ENCODE measurements at places on chromosomes 7 and 10.
A peak's percentile ranks its signal among the peaks of the same experiment; 100 is the strongest.

- DNase-seq = no peak
These were observed 327.7 kb downstream of the GPR158 start for GRCh38 chr10:25502453-25502852.

DNA sequence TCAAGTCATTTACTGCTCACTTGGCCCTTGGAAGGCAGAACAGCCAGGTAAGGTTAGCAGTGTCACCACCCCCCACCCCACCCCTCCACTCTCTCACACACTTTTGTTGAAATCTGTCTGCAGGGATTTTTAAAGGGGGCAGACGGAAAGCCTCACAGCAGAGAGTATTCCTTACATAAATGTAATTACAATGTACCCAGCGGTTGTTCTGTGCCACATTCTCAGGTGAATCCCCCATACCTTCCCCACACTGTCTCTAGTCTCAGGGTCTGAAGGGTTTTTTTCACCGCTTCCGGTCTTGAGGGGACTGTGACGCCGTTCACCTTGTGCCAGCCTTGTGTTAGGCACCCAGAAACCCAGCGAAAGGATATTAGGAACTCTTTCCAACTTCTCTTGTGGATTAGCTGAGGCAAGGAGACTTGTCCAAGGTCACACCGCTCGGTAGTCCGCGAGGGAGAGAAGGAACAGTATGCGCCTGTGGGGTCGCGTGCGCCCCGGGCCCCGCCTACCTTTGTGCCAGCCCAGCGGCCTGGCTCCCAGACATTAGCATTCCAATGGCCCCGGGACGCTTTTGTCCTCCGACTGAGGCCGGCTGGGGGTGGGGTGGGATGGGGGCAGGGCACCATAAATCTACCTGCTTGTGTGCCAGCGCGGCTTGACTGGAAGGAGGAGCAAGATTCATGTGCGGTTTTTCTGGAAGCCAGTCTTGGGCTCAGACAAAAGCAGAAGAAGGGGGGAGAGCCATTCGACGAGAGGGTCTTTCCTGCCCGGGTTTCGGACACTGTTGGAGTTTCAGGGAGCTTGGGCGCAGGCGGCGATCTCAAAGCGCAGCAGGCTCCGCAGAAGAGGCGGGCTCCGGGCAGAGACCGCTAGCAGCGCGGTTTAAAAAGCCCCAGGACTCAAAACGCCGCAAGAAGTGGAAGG lies 4.5 kb downstream of the NEUROG3 start:
- DNase-seq = peak; percentile 45

DNA sequence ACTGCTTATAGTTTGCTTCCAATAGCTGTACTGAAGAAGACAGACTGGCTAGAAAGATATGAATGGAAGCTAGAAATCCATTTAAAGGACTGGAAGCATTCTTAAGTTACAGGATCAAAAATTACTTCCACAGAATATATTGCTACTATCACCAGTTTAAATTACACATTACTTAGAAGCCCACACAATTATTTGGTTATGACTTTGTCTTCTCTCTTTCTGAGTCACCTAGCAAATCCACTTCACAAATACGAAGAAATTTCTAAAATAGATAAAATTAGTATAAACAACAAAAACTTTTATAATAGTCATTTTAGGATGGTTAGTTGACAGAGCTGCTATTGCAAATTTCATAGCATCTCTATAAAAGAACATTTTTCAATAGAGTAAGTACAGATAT lies 108.1 kb downstream of the SNX13 start:
- DNase-seq = no peak

DNA sequence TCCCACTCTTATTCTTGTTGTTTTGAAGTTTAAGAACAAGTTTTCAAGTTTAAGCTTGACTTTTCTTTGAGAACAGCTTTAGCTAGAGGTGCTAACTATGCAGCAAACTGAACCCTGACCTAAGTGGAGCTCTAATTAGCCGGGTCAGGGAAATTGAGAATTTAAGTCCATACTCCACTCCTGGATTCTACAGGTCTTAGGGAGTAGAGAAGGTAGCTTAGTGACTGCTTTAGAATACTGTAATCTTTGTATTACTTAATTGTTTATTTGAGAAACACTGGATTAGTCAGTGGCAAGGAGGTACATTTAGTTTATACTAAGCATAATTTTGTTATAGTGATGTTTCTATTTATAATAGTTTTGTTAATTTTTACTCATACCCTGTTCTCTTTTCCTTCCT lies 74.6 kb upstream of the STRIP2 start:
- no peak for DNase-seq

- no peak for DNase-seq
These were observed 4.6 kb downstream of the HABP2 start for GRCh38 chr10:113557424-113557862.

DNA sequence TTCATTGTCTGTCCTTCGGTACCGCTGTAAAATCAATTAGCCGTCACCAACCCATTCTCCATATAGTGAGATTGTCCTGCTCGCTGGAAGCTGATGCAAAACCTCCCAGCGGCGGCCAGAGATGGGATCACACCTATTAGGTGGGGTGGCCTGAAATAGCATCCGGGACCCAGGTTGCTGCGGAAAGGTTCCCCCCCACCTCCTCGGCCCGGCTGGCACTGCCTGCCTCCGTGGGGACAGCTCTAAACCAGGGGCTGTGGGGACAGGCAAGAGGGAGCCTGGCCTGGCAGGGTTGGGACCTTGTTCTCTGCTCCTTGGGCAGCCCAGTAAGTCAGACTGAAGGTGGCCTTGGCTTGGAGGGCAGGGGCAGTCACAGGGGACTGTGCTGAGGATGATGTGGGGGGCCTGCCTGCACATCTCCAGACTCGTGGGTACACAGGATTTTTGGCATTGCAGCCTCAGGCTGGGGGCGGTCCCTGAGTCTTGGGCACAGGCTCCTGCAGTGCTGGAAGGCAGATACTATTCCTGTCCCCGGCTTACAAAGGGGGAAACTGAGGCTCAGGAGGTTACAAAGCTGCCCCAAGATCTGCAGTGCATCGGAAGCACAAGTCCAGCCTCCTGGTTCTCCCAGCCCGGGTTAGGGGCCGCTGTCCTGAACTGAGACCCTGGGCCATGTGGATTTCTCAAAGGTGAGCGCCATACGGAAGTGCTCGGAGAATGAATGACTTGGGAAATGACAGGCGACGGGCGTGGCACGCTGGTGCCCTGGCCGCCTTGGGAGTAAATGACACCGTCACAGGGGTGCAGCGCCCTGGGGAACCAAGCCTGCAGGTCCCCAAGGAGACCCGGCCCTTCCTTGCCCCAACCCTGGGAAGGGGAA lies 65.6 kb downstream of the UNCX start:
- no peak for DNase-seq

DNA sequence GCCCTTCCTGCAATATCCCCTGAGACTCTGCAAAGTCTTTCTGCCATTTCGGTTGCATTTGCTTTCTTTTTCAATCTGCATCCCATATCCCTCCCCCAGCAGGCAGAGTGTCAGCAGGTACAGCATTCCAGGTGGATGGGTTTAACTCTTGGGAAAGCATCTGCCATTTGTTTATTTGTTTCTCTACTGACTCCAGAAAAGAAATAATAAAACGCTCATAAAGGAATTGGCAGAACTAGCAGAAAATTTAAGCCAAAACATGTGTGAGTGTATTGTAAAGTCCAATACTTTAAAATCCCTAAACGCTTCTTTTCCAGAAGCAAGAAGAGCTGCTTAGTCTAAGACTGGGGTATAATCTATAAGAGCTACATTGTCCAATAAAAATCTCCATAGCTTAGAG lies 393.8 kb downstream of the TNS3 start:
- no peak for DNase-seq

DNA sequence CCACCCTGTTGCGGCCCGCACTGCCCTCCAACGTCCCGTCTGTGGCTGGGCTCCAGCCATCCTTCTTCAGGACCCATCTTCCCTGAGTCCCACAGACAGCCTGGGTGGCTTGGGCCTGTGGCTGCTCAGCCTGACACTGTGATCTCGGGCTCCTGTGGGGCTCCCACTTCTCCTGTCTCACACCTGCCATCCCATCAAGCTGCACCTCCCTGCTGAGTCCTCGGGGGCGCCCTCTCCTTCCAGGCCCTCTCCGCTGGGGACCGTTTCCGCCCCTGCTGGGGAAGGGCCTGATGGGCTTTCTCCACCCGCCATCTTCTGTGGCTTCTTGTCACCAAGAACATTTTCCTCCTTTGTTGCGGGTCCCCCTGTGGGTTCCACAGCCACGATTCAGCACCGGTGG lies 173.8 kb upstream of the PPP2R2D start:
- no peak for DNase-seq

- no peak for DNase-seq
These were observed 370.6 kb upstream of the IGFBP3 start for GRCh38 chr7:46291601-46292150.

DNA sequence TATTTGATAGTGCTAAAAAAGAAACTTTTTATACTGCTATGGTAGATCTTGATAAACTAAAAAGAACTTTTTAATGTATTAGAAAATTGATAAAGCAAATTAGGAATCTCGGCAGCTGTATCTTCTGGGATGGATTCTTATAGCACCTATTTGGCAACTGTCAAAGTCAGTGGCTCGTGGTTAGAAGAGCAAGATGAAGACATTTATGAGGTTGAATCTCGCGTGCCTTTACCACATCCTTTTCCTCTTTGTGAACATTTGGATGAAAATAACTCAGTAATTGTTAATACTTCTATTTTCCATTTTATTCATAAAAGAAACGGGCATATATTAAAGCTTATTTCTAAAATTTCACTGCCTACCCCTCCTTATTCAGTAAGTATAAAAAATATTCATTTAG lies 76.2 kb downstream of the CYP51A1 start:
- no peak for DNase-seq

DNA sequence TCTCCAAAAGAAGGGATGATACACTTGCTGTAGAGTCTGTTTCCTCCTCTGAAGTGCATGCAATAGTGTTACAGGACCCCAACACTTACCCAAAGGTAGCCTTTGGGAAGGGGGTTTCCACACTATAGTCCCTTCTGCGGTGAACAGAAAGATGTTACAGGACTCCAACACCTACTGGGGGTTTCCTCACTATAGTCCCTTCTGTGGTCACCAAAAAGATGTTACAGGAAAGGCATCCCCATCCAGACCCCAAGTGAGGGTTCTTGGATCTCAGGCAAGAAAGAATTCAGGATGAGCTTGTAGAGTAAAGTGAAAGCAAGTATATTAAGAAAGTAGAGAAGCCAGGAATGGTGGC lies 69.2 kb upstream of the PIK3CG start:
- DNase-seq = no peak

- DNase-seq = no peak
These were observed 19.6 kb upstream of the ADAM12 start for GRCh38 chr10:126407831-126408230.

- DNase-seq = peak; percentile 10
These were observed 51.7 kb downstream of the EBF3 start for GRCh38 chr10:129912166-129912917.

DNA sequence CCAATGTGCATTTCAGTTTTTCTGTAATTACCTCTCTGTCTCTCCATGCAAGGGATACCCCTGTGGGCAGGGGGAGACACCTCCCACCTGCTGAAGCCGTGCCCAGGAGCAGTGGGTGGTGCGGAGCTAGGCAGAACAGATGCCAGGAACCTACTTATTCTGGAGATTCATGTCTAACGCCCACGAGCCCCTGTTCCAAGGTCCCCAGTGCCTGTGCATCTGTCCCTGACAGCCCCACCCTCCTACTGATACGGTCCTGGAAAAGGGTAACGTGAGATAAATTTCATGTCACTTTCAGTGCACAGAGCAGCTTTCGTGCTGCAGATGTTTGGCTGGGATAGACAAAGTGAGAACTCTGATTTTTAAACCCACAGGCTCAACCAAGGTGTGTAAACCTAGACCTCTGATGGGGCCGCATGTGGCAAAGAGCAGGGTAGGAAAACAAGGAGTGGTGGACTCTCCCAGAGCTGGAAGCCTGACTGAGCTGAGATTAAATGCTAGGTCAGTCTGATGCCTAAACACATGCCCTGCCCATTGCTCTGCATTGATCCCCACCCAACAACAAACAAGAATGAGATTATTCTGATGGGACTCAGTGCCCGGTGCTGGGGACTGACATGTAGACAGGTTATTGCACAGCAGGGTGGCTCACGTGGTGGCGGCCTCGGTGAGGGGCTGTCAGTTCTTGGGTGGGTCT lies 123.6 kb upstream of the GDF10 start:
- DNase-seq = no peak

DNA sequence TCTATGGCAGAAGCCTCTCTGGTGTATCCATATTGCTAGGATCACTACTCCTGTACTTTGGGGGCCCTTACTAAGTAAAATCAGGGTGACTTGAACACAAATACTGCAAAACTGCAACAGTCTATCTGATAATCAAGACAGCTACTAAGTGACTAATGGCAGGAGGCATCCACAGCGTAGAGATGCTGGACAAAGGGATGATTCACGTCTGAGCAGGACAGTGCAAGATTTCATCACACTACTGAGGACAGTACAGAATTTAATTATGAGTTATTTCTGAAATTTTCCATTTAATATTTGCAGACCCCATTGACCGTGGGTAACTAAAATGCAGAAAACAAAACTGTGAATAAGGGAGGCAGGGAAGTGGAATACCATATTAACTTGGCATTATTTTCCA lies 10.4 kb downstream of the CUL2 start:
- no peak for DNase-seq

DNA sequence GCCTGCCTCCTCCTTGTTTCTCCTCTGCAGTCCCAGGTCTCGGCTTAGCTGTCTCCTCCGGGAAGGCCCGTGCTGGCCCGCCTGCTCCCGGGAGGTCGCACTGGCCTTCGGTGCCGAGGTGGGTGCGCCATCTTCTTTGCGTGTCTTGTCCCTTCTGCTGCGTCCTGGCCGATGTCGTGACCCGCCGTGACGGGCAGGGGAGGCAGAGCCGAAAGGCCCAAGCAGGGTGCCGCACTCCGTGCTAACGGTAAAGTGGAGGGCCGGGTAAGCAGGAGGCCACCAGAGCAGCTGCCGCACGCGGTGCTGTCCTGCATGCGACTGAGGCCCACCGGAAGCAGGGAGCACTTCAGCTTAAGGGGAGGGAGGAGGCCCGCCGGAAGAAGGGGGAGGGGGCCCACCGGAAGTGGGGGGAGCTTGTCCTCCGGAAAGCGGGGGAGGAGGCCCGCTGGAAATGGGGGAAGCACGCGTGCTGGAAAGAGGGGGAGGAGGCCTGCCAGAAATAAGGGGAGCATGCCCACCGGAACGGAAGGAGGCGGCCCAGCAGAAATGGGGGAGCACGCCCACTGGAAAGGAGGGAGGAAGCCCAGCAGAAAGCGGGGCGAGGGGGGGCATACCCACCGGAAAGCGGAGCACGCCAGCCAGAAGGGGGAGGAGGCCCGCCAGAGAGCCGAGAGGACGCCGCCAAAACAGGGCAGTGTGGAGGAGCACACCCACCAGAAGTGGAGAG lies 71.4 kb downstream of the PROSER2 start:
- DNase-seq = no peak

Measured in glutamatergic neuron (in vitro differentiated cells).